ENCODE measurements at places on chromosomes 3 and 15.
A peak's percentile ranks its signal among the peaks of the same experiment; 100 is the strongest.

GRCh38 chr15:67083135-67083762 lies 17.8 kb downstream of the SMAD3 start:
- H3K4me1 ChIP-seq: peaks cover 68% of the 10 kb centered on the region
- H3K36me3 ChIP-seq: peaks cover 60% of the 10 kb centered on the region

DNA sequence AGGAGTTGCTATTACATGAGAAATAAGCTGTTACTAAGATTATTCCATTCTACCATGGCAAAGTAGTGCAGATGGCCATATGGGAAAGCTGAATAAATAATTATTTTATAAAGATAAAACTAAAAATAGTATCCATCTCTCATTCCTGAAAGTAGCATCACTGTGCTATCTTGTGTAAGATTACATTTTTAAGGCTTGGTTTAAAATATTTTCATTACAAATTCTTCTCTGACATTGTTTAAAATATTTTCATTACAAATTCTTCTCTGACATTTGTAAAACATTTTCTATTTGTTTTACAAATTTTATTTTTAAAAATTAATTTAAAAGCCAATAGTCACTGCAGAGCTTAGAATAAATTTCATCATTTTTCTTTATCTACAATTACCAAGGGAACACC lies 665.5 kb upstream of the NAALADL2 start:
- peak overlapping the region; percentile 9 for H3K27ac ChIP-seq
- peaks cover 5% of the 10 kb centered on the region for H3K4me1 ChIP-seq
- peak; percentile 56 for DNase-seq
- H3K4me3 ChIP-seq: no peak overlapping the region
- H3K36me3 ChIP-seq: no peaks in the 10 kb centered on the region

DNA sequence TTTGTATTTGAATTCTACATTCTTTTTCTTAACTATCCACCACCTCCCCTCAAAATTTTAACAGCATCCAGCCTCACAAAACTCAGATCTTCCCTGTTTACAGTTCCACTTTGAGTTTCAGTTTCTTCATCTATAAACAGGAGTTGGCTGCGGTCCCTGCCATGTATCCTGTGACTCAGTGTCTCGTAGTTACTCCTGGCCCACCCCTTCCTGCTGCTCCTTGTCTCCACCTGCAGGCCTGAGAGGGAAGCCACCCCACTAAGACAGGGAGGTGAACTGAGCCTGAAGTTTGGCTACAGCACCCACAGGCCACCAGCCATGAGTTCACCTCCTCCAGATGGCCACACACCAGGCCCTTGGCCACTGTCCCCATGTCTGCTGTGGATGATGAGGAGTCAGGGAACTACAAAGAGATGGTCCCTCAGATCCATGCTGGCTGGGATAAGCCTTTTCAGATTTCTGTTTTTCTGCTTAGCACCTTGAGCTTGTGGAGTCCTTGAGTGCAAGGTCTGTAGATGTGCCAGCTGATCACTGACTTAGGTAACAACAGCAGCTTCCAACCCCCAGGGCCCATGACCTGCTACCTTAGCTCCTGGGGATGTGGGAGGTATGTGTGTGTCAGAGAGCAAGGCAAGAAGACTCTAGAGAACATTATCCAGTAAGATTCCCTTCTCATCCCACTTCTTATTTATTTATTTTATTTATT lies 37.5 kb downstream of the CD86 start:
- no peak overlapping the region for H3K4me3 ChIP-seq
- no peaks in the 10 kb centered on the region for H3K36me3 ChIP-seq
- H3K27ac ChIP-seq: no peak overlapping the region
- H3K27me3 ChIP-seq: peaks cover 2% of the 10 kb centered on the region

DNA sequence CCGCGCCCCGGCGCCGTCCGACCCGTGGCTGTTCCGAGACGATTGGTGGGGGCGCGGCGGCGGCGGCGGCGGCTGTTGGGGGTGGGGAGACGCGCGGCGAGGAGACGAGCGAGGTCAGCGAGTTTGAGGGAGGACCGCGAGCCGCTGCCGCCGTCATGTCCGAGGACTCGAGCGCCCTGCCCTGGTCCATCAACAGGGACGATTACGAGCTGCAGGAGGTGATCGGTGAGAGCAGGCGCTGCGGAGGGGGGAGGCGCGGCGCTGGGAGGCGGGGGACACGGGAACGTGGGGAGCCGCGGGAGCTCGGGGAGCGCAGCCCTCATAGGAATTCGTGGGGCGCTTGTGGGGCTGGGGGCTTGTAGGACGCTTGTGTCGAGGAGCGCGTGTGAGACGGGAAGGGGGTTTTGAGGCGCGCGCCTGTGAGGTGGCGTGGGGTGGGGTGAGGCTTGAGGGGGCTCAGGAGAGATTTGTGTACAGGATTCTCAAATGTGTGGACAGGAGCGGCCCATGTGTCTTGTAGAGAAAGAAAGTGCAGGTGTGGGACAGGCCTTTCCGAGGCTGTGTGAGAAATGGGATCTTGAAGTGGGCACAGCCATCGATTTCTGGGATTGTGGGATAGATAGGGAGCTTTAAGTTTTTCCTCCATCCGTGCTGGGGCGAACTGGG lies 518 bp downstream of the OXSR1 start:
- peak overlapping the region; percentile 98 for H3K27ac ChIP-seq
- peaks cover 6% of the 10 kb centered on the region for H3K4me1 ChIP-seq
- DNase-seq: peak; percentile 46

DNA sequence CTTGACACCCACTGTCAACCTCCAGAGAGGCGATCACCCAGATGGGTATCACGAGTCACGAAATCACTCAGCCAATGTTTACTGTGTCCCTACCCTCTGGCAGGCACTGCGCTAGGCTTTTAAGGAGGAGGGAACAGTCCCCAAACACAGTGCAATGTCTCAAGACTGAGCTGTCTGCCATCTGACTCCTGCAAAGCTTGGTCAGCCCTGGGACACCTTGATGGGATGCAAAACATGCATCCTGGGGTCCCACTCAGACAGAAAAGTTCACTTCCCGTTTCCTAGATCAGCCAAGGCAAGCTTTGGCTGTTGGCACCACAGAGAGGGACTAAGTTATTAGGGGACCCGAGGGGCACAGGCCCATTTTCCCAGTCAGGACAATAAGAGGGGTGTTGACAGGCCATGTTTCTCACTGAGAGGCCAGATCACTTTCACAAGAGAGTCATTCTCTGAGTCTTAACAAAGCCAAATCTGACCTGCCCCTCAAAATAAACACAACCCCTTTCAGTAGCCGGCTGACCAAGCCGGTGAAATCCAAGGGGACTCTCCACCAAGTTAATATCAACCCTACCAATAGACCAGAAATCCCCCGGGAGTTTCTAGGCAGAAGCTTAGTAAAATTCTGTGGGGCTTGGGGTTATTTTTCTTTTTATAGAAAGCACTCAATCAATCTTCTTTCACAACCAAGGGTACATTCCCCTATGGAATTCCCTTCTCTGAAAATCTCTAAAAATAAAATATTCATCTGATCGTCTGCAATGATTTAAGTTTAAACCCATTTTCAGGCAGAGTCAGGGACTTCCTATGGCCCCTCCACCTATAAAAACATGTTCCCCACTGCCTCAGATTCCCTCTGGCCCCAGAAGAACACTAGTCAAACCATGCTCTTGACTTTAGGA lies 3.5 kb downstream of the RFTN1 start:
- no peak overlapping the region for H3K27ac ChIP-seq
- peaks cover 17% of the 10 kb centered on the region for H3K4me1 ChIP-seq
- no peak overlapping the region for H3K4me3 ChIP-seq
- DNase-seq: no peak

All from IMR-90 (cell line).